CD4-positive, alpha-beta T cell treated with Interleukin-4 for 1 hour (primary cell): ENCODE measurements at places on chromosomes 13 and 19.
A peak's percentile ranks its signal among the peaks of the same experiment; 100 is the strongest.

GRCh38 chr13:44489751-44490150 lies 86.4 kb downstream of the TSC22D1 start:
- DNase-seq, result no peak

DNA sequence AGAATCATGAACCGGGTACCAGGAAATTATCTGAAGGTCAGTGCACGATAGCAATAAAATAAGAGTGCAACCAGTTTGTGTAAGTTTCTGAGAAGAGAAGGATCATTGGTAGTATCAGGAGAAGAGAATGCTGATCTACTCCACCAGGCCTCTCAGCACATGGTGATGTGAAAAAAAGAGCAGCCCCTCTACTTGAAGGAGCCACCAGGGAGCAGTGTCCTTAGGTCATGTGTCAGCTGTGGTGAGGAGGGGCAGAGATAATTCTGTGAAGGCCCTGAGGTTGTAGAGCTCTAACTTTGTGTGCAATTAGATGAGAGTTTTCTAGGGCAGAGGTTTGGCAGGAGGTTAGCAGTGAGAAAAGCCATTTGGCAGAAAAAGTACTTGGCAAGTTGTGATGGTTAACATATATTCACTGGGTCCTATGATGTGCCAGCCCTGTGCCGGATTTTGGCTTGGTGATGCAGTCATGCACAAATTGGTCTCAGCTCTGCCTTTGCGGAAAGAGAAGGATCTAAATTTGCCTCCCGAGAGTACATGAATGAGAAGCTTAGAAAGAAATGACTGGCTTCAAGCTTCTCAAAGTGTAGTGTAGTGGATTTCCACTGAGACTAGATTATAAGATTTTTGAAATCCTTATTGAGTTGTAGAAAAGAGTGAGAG lies 19.2 kb upstream of the ZC3H13 start:
- no peak for DNase-seq

DNA sequence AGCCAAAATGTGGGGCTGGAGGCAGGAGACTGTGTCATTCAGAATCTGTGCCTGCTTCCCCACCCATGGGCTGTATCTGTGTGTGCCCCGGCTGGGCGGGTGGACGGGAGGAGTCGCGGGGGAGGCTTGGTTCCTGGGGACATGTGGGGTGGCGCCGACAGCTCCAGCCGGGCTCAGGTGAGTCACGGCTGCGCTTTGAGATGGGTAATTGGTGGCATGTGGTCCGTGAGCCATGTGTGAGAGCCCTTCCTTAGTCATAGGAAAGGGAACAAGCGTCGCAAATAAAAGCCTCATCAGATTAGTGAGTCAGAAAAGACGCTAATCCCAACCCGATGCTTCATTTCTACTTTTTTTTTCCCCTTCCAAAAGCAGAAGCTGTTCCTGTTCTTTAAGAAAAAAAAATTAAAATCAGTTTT lies 118.6 kb upstream of the ZNF536 start:
- no peak for DNase-seq

DNA sequence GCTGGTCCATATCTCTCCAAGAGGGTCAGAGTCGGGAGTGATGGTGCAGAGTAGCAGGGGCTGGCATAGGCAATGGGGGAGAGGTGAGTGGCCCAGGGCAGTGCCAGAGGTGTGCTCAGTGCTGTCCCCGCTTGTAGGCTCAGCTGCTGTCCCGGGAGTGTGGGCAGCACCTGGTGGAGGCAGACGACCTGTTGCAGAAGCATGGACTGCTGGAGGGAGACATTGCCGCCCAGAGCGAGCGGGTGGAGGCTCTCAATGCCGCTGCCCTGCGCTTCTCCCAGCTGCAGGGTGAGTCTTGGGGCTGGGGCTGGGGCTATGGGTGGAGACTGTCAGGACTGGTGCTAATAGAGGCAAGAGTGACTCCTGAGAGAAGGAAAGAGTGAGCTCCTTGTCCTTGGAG lies 39.3 kb downstream of the SPTBN4 start:
- no peak for DNase-seq

DNA sequence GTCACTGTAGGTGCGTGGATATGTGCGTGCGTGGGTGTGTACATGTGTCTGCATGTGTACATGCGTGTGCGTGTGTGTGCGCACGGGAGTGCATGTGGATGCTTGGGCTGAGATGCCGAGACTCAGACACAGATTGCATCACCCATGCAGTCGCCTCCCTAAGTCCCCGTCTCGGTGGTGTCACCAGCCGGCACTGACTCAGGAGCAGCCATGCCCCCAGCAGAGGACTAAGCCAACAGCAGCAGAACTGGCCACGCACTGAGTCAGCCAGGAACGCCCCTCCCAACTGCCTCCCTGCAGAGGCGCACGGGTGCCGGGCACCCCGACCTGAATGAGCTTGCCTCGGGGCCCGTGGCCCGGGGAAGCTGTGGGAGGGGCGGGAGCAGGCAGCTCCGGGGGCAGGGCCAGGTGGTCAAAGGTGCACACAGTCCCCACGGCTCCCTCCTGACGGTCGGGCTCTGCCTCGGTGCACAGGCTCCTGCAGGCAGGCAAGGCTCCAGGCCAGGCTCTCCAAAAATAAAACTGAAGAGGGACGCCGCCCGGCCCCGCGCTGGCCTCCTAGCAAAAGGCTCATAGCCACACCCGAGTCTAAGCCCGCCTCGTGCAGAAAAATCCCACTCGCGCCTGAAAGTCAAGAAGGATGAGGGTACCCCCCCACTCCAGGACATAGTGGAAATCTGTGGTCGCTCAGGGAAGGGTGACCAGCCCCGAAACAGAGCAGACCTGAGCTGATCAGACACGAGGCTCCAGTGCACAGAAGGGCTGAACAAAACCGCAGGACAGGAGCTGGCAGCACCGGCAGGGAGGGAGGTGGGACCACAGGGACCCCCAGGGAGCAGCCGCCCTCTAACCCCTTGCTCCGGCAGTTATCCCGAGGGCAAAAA lies 49.2 kb downstream of the GADD45B start:
- no peak for DNase-seq

- no peak for DNase-seq
Observed at GRCh38 chr19:5115351-5115750, 146.4 kb downstream of the KDM4B start.

- no peak for DNase-seq
Observed at GRCh38 chr13:94431574-94431973, 47.9 kb downstream of the DCT start.

GRCh38 chr19:51168564-51169282 lies 26.6 kb downstream of the SIGLEC7 start:
- DNase-seq, result no peak

DNA sequence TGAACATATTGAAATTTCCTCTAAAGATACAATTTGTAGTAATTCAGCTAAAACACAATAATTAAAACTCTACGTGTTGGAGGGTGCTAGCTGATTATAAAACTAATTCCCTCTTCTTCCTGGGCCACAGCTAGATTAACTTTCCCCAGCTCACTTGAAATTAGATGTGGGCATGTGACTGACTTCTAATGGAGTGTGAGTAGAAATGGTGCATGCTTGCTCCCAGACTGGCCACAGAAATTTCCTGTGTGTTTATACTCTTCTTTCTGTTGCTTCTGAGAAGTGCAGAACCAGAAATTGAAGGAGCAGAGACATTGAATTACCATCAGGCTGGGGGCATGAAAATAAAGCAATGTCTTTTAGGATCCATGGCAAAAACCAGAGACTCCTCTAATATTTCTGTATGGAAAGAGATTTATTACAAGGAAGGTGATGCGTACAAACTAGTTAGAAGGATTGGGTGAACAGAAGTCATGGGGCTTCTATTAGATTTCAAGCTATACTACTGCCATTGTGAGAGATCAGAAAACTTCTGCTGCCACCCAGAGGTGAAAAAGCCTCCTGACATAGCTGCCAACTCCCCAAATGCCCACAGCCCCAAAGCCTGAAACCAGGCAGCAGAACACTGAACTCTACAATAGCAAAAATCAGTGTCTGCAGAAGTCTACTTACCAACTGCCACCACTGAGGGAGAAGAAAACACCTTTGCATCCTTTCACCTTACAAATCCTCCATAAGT lies 379.2 kb upstream of the MIR17HG start:
- no peak for DNase-seq

DNA sequence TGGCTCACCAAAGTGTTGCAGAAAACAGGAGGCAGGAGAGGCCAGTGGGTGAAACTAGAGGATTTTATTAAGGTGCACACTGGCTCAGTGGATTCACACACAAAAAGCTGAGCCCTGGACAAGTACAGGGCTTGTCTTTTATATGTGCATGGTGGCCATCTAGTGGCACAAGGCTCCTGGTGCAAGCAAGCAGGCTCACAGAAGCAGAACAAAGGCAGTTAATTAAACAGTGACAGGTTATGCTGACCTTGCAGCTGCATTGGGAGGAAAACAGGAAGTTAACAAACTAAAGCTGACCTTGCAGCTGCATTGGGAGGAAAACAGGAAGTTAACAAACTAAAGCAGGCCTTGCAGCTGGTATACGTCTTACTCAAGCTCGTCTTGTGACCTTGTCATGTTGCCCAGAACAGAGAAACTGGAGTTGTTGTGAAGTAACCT lies 65.3 kb upstream of the ZNF681 start:
- DNase-seq, result peak; percentile 22

DNA sequence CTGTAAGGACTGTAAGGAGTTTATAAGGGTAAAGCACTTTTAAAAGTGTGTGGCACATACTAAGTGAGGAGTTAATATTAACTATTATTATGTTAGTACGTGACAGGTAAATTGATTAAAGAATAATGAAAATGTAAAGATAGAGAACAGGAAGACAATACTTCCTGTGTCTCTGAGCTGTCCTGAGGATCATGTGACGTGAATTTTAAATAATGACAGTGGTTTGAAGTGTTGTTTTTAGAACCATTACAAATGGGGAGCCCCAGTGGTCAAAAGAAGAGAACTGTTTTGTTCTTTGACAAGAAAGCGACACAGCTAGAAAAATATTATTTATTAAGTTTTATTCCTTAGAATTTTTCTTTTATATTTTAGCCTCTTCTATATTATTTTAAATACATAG lies 241.2 kb upstream of the STARD13 start:
- DNase-seq, result no peak

GRCh38 chr13:100290165-100290801 lies 201.4 kb downstream of the PCCA start:
- no peak for DNase-seq

- no peak for DNase-seq
Observed at GRCh38 chr13:50942630-50943311, 33.2 kb downstream of the RNASEH2B start.

- DNase-seq, result no peak
Observed at GRCh38 chr19:7722231-7722651, 9.7 kb downstream of the CLEC4G start.

DNA sequence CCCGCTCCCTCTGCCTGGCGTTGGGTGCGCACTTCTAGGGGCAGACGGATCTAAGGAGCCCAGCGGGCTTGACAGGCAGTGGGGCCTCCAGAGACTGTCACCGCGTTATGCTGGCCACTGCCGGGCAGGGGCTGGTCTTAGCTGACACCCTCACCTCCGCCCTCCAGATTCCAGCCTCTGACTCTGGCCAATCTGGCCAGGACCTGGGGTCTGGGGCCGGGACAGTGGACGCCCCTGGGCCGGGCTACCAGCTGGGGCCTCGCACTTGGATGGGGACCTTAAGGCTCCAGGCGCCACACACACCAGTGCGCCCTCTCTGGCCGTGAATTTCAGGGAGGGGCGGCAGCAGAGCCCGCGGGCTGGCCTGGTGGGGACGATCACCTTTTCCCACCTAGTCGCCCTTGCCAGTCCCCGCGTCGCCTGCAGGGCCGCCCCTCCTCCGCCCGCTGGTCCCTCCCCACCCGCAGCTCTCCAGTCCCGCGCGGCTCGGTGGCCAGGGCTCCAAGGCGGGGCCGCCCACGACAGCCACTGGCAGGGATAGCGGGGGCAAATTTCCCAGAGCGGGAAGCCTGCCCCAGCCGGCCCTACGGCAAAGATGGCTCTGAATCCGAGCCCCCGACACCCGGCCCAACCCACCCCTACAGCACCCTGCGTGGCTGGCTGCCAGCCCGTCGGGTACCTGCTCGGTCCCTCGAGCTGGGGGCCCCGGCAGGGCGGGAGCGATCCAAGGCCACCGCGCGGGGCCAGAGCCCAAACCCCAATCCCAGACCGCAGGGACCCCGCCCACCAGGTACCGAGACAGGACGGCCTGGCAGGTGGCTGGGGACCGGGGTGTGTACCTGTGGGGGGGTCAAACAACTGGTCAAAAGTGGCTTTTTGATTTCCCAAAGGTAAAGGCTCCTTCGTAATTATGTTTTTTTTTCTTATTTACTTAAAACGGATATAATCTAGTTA lies 6.1 kb upstream of the ZNF98 start:
- no peak for DNase-seq

GRCh38 chr19:40921005-40921897 lies 39.2 kb upstream of the CYP2A7 start:
- no peak for DNase-seq

- no peak for DNase-seq
Observed at GRCh38 chr13:50682966-50683365, 160.5 kb downstream of the DLEU7 start.

DNA sequence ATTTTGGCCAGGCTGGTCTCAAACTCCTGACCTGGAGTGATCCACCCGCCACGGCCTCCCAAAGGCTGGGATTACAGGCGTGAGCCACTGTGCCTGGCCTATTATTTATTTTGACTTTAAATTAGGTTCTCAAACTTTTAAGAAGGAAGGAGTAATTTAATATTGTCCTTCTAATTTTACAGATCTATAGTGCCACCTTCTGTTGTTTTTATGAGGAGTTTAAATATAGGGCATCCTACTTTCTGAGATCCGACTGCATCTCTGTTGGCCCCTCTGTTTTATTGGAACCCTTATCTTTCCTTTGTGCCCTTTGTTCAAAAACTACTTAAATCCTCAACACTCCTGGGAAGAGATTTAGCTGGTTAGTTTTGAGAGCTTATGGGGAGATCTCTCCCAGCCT lies 25.4 kb upstream of the ZMYM5 start:
- DNase-seq, result peak; percentile 34

DNA sequence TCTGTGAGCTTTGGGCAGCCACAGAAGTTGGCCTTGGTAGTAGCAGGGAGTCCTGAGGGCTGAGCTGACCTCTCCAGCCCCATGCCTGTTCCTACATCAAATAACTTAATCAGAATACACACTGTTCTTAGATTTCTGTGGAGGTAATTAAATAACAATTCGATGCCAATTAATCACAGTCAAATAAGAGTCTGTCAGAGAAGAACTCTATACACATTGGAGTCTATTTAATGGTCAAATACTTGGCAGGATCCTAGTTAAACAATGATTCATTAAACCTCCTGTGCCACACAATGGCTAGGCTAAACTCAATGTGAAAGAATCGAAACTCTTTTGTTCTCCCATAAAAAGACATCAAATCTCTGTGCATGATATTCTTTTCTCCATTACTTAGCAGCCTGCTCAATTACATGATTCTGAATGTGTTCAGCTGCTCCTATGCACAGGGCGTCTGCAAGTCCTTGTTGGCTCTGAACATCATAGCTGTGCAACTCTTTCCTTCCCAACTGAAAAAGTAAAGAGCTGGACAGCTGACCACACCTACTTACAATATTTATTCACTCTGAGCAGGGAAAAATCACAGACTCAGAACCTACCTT lies 173.1 kb downstream of the ABCC4 start:
- DNase-seq, result no peak

DNA sequence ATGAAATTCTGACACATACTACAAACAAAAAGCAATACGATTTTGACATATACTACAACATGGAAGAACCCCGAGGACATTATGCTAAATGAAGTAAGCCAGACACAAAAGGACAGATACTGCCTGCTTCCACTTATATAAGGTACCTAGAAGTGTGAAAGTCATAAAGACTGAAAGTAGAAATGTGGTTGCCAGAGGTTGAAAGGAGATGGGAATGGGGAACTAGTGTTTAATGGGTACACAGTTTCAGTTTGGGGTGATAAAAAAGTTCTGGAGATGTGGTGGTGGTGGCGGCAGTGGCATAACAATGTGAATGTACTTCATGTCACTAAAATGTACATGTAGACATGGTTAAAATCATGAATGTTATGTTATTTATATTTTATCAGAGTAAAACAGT lies 12.1 kb upstream of the NDFIP2 start:
- DNase-seq, result no peak
